ENCODE measurements at places on chromosomes 4 and X.

- peak; percentile 7 for DNase-seq
Observed at GRCh38 chrX:118325453-118325852, 20.5 kb upstream of the WDR44 start.

- peak; percentile 20 for DNase-seq
Observed at GRCh38 chrX:140141444-140142029, 176.2 kb upstream of the CXorf66 start.

- no peak for DNase-seq
Observed at GRCh38 chr4:132240081-132240480, 909.0 kb upstream of the PCDH10 start.

DNA sequence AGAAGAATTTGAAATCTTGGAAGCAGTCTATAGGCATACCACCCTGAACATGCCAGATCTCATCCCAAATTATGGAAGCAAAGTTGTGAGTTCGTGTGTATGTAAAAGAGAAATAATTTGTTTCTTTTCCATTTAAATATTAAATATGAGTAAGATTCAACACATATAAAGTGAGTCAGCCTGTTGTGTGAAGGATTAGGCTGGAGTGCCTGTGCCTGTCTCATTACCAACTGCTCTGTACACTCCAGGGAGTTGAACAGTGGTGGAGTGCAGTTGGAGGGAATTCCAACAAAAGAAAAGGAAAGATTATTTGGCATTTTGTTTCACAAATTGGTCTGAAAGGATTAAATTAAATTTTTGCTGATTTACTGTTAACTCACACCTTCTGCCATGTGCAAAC is 435.6 kb downstream of the FAT4 start:
- DNase-seq, result no peak

DNA sequence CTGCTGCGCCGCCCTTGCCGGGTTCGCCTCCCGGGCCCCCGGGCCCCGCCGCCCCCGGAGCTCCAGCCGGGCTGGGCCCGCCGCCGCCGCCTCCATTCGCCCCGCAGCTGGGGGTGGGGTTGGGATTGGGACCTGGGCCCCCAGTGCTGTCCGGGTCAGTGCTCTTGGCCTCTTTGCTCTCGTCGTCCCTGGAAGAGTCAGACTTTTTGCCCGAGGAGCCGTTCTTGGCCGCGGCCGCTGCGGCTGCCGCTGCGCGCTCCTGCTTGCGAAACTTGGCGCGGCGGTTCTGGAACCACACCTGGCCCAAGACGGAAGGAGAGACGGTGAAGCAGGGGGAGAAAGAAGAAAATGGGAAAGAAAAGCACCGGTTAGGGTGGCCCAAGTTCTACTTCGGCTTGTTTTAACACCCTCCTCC is 2.5 kb downstream of the PHOX2B start:
- no peak for DNase-seq

GRCh38 chr4:110184140-110184790 is 14.2 kb downstream of the ELOVL6 start:
- DNase-seq, result peak; percentile 34

DNA sequence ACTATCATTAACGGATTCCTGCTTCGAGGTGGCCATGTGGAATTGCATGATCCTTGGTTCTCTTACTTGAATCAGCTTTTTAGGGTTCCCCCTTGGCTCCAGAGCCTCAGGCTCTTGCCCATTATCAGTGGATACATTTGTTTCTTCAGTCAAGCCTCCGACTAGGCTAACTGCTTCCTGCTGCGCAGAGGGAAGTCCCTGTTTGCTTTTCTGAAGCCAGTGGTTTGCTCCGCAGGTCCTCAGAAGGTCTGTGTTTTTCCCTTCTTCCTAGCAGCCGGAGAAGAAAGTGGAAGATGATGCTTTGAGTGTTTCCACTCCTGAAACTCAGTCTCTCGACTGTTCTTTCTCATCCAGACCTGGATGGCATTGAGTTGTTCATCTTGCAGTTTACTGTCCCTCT is 20.6 kb downstream of the SRD5A3 start:
- no peak for DNase-seq

GRCh38 chr4:22385611-22386011 is 130.3 kb downstream of the ADGRA3 start:
- peak; percentile 51 for DNase-seq

GRCh38 chrX:69148946-69149345 is 16.3 kb downstream of the PJA1 start:
- no peak for DNase-seq
